ENCODE measurements at places on chromosomes 11 and 22.

DNA sequence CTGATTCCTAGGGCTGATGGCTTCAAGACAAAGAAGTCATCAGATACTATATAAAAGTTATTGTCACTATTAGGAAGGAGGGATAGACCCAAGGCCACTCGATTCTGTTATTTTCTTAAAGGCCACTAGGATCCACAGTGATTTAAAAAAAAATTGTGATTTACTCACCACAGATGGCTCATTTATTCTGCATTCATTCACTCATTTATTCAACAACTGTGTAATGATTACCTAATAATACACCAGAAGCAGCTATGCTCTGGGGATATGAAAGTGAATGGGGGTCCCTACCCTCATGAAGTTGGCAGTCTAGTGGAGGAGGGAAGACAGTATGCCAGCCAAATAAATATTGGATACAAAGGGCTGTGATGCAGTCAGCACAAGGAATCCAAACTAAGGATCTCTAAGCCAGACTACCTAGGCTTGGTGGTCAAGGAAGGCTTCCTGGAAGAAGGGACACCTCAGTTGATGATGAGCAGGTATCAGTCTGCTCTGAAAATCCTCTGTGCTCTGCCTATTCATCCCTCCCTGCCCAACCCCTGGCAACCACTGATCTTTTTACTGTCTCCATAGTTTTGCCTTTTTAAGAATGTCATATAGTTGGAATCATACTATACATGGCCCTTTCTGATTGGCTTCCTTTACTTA is 110.5 kb downstream of the NAT10 start:
- DNase-seq, result no peak

DNA sequence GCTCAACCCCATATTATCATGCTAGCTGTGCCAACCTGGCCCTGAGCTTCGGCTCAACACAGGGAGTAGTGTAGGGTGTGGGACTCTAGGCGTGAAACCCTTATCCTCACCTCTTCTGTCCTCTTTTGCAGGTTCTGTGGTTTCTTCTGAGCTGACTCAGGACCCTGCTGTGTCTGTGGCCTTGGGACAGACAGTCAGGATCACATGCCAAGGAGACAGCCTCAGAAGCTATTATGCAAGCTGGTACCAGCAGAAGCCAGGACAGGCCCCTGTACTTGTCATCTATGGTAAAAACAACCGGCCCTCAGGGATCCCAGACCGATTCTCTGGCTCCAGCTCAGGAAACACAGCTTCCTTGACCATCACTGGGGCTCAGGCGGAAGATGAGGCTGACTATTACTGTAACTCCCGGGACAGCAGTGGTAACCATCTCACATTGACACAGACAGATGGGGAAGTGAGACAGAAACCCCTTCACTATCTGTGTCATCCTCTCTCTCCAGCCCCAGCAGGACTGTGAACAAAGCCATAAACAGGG is 76.4 kb downstream of the GGTLC2 start:
- peak; percentile 18 for DNase-seq

GRCh38 chr22:35517769-35518530 is 22.7 kb upstream of the RASD2 start:
- DNase-seq, result no peak

DNA sequence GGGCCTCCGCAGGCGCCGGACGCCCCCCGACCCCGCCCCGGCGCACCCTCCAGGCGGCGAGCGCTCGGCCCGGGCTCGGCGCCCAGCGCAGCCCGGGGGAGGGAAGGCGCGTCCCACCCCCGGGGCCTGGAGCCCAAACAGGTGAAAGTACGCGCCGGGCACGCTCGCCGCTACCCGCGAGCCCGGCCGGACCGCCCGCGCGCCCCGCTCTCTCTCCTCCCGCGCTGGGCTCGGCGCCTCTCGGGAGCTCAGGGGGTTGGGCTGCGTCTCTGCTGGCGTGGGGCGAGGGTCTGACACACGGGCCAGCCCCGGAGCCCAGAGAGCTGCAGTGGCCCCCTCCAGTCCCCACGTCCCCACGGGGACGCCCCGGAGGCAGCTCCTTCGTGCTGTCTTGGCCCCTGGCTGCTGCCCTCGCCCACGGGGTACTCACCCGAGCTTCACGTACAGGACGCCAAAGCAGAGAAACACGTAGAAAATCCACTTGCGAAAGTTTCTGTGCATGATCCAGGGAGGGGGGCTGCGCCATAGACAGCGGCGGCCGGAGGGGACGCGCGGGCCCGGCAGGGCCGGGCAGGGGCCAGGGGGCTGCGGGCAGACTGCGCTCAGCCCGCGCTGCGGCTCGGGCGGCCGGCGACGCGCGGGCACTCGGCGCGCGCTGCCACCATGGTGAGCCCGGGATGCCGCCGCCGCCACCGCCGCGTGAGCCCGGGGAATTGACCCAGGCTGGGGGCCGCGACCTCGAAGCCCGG is 534 bp downstream of the WNT7B start:
- DNase-seq, result no peak

- no peak for DNase-seq
Measured at GRCh38 chr22:29670626-29671025, 49.2 kb upstream of the CABP7 start.

- DNase-seq, result no peak
Measured at GRCh38 chr22:40908895-40909294, 42.3 kb upstream of the RBX1 start.

DNA sequence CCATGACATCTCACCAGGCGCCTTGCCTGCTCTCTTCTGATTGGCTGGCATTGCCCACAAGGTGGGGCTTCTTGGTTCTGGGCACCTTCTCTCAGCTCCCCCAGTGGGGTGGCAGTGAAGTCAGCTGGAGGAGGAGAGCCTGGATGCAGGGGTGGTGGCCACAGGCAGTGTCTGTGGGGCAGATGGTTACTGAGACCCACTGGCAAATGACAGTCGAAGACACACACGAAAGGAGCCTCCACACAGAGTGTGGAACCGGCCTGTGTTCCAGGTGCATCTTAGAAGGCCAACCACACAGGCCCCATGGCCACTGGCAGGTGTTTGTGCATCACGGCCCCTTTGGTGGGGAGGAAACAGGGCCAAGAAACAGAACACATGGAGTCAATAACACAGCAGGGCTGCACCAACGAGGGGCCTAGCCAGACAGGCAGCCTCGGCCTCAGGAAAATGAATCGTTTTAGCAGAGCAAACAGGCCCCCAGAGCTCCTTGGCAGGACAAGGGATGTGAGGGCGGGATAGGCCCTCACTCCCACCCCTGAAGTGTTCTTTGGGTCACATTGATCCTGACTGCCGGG is 683.4 kb downstream of the TBC1D22A start:
- DNase-seq, result no peak

DNA sequence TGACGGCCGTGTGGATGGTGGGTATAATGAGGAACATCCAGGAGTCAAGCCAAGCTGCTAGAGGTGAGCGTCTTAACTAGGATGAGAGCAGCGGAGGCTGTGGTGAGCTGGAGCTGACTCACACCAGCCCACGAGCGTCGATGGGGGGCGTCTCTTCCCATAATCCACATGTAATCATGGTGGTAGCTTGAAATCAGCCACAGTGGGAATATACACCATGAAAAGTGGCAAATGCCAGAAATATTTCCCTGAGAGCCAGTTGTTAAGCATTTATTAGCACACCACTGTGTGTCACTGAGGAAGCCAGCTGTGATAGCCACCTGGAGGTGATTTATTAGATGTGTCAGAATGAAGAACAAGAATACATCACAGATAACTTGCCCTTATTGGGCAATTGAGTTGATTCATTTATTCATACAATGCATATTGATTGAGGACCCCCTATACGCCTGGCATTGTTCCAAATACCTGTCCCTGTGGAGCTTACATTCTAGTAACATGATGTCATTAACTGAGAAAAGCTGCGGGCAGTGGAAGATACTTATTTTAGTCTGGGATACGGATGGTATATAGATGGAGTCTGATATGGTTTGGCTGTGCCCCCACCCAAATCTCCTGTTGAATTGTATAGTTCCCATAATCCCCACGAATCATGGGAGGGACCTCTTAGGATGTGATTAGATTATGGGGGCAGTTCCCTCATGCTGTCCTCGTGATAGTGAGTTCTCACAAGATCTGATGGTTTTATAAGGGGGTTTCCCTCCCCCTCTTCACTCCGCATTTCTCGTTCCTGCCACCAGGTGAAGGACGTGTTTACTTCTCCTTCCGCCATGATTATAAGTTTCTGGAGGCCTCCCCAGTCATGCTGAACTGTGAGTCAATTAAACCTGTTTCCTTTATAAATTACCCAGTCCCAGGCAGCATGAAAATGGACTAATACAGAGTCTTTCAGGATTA is 473.4 kb downstream of the METTL15 start:
- no peak for DNase-seq
